ENCODE measurements at places on chromosomes 4 and X.

- DNase-seq, result no peak
Measured at GRCh38 chr4:125350470-125351135, 35.8 kb downstream of the FAT4 start.

DNA sequence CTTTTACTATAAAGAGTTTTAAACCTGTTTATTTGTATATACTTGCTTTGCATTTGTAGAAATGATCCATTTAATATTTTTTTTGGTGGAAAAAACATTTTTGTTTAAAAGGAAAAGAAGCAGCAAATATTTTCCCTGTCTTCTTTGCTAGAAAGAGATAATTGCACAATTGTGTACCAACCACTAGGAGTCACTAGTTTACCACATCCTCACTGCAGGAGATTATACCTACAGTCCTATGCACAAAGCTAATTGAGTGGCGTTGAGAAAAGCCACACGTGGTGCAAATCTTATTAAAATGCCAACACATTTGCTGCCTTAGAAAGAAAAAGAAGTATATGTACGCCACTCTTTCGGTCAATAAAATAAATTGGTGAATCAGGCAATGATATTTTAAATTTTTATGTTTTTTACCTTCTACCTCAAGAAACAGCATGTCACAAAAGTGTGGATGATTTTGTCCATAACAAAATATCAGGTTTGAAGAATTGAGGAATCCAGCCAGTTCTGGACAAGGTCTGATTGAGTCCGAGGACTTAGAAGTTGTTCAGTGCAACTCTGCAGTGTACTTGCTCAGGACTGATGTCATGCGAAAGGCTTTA is 102.9 kb downstream of the GRXCR1 start:
- no peak for DNase-seq

- no peak for DNase-seq
Measured at GRCh38 chrX:132034648-132035047, 11.5 kb downstream of the STK26 start.

DNA sequence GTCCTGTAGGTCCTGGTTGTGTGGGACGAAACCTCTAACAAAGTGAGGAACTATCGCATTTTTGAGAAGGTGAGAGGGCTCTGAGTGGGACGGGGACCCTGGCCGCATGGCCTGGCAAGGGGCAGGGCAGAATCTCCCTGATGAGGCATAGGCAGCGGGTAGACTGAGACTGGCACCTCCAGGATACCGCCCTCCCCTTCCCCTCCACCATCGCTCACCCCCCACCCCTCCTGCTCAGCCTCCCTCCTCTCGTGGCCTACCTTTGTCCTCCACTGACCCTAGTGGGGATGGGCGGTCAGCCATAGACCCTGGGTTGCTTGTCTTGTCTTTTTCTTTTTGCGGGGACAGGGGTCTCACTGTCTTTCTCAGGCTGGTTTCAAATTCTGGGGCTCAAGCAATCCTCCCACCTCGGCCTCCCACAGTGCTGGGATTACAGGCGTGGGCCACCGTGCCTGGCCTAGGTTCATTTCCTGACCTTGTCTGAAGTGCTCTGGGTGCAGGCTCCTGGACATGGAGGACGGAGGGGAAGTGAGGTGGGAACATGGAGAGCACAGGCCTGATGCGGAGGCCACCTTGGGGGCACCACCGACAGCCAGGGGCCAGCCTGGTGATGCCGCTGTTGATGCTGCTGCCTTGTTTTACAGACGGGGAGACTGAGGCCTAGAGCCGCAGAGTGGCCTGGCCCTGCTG is 10.5 kb upstream of the ADD1 start:
- no peak for DNase-seq

- no peak for DNase-seq
Measured at GRCh38 chr4:128291096-128291495, 3.5 kb upstream of the PGRMC2 start.

DNA sequence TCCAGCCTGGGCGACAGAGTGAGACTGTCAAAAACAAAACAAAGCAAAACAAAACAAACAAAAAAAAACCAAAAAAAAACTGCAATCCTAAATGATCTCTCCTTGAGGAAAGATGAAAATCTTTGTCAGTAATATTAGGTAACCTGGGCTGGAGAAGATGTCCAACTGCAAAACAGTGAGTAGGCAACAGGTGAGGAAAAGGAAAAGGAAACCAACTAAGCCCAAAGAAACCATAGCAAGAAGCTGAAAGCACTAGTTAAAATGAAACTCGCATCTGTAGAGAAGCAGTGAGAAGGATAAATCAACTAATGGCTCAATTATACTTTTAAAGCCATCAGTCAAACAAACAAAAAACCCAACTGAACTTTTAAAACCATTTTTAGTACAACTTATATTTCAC is 54.2 kb downstream of the ENOX2 start:
- DNase-seq, result no peak

DNA sequence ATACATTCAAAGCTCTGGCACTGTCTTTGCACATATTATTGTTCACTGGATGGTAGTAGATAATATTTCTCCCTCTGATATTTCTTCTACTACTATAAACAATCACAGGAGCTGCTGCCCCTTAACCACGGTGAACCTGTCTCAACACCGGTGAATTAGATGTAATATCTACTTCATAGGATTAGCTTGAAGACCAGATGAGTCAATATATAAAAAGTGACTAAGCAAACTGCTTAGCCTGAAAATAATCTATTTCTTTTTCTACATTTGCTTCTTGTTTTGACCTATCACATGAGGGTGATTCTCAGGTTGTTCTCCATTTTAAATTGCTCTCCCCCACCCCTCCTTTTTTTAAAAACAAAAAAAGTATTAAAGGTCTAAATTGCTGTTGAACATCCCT is 645.5 kb downstream of the ANKRD50 start:
- DNase-seq, result no peak

DNA sequence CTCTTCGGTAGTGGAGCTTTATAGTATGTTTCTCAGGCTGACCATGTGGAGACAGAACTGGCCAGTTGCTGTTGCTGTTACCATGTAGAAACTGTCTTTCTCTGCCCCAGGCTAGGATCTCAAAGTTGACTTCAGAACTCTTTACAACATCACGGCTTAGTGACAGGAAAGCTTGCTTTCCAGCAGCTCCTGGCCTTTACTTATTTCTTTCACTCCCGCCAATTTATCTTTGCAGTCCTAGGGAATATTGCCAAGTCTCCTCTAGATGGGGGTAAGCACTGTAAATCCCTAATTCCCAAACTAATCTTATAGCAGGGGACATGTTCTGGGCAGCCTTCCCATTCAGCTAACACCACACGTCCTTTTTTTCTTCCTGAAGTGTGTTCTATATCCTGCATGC is 631.6 kb downstream of the SPRY1 start:
- DNase-seq, result no peak

GRCh38 chrX:13540602-13541001 is 28.8 kb upstream of the EGFL6 start:
- DNase-seq, result no peak

- no peak for DNase-seq
Measured at GRCh38 chr4:82618103-82618720, 56.4 kb upstream of the TMEM150C start.

DNA sequence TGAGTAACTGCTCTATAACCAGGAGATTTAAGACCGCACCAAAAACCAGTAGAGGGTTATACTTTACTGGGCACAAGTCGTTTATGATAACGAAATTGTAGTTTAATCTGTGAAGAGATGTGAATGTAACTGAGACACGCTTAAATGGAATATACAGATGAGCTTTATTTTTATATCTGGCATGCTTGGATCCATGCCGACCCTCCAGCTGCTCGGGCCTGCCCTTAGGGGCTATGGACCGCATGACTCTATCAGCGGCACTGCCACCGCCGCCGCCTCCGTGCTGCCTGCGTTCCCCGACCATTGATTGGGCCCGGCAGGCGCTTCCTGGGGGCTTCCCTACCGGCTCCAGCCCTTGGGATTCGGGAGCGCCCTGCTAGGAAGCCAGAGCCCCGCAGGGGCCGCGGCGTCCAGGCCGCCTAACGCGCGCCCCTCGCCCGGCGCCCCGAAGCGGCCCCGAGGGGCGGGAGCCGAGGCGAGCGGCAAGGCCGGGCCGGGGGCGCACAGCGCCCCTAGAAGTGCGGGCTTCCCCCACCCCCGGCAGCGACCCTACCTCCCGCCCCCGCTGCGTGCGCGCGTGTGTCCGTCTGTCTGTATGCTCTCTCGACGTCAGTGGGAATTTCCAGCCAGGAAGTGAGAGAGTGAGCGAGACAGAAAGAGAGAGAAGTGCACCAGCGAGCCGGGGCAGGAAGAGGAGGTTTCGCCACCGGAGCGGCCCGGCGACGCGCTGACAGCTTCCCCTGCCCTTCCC is at the start of gene NFKB1:
Gene NFKB1, plus strand, starts transcription at position 664 of the 751 bp plus-strand sequence. CDS start 24,160 bp downstream, outside the sequence.
- DNase-seq, result peak; percentile 55

- no peak for DNase-seq
Measured at GRCh38 chr4:181259081-181259709, 984.0 kb upstream of the TENM3 start.

DNA sequence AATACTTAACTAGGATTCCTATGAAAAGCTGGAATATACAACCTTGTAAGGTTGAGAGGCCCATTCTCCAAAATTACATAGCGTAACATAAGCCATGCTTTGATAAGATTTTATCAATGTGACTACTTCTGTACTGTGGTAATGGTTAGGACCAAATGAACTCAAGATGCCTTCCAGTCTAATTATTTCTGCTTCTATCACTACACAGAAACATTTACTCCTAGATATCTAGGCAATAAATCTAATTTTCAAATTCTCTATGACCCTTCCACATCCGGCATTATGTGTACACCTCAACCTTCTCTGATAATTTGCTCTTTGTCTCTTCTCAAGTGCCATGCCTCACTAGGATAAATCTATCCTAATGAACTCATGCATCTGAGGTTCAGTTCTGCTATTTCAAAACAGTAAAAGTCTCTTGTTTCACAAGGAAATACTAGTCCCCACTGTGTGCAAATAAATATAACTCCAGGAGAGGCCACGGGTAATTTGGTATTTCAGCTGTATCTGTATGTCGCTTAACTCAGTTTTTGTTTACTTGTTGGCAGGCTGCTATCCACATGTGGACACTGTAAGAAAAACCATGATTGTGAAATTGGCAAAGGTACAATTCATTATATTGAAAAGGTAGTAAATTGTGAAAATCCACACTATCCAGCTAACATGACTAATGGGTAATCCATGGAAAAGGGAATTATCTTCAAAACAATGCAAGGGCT is 93.3 kb downstream of the PRDM5 start:
- no peak for DNase-seq

DNA sequence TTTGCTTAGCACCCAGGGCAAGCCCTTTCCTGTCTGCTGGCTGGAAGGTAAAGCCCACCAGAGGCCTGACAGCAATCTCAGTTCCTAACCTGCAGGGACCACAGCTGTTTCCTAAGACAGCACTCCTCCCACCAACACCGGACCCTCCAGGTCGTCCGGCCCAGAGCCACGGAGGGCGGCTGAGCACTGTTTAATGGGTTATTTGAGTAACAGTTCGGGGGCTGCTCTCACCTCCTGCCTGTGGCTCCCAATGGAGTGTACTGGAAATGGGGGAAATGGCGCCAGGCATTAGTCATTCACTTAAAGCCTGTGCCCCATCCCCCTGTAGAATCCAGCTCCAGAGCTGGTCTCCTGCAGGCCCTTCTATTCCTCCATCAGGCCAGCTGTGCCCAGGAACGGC is 81.6 kb upstream of the ADRA2C start:
- no peak for DNase-seq

- DNase-seq, result no peak
Measured at GRCh38 chr4:99403380-99404184, 31.6 kb downstream of the ADH7 start.

DNA sequence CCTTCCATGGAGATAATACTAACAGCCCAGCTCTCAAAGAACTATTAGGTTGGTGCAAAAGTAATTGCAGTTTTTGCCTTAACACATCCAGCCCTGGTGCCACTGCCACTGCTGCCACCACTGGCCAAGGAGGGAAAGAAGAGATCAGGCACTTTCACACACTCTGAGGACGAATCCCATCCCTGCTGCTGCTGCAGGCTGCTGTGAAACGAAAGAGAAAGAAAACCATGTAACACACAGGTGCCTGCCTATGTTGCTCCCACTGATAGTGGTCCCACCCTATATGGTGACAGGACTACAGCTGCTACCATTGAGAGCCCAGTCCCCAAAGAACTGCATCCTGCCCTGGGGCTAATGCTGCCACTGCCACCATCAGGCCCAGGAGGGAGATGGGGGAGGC is 35.1 kb downstream of the TMLHE start:
- DNase-seq, result no peak

DNA sequence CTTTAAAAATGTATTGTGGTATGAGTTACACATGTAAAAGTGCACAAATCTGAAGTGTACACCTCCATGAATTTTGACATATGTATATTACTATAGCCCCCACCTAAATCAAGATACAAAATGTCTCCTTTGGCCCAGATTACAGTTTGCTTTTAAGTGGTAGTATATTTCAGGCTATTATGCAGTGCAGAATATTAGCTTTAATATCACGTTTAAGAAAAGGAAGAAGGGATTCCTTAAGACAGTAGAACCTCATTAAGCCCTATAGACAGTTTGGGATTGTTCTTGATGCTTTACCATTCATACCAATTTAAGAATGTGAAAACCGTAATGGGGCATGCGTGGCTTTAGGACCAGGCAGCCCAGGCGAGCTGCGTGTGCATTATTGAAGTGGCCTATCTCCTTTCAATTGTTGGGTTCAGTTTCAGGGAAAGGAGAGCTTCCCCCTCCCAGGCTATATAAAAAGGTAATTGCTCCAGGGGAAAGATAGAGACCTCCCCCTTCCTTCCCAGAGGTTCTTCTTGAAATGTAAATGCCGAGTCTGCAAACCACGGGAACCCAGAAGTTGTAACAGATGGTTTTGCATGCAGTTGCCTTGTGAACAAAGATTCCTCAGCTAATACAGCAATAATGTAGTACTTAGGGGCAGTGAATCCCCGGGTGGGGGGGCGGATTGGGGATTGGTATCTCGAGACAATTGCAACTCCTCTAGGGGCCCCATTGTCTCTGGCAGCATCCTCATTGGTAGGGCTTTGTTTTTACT is 106.1 kb downstream of the UCHL1 start:
- DNase-seq, result no peak

- no peak for DNase-seq
Measured at GRCh38 chr4:168713253-168713652, 216.4 kb downstream of the PALLD start.

DNA sequence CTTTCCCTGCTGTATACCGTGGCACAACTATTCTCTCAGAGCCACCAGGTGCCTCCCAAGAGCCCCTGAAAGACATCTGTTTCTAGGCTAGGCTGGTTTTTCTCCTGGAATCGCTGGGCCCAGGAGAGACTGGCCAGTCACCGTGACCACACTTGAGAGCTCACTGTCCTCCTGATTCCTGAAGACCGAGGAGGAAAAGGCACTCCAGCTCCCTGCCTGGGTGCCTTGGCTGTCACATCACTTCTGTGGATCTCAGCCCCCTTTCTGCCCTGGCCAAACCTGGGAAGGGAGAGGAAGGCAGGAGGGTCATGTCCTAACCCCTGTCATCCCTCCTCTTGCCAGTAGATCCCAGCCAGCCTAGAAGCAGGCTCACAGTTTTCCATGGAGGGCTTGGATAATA is 54.7 kb upstream of the LAS1L start:
- no peak for DNase-seq

GRCh38 chr4:98284640-98285046 is 23.5 kb downstream of the RAP1GDS1 start:
- DNase-seq, result no peak

GRCh38 chrX:130330706-130331105 is 9.0 kb upstream of the SLC25A14 start:
- DNase-seq, result no peak
